Stimulated activated CD8-positive, alpha-beta memory T cell treated with anti-CD3 and anti-CD28 coated beads, Interleukin-7, amount 100 ng/mL, for 4 hours (primary cell): ENCODE measurements at places on chromosomes 1 and 21.

DNA sequence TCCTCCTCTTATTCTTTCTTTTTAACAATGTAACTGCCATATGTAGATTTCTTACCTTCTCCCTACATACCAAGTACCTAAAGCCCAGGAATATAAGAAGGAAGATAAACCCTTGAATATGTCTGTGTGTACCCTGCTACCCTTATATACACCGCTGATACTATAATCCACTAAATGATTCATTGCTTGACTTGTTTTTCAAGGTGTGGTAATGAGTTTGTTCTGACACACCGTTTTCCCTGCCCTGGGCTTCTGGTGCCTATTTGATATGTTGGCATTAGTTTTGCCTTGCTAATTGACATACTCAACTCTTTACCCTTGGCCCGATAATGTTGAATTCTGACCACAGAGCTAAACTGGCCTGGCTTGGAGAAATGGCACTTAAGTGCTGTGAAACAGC, 64.3 kb downstream of the IL23R start:
- no peak for DNase-seq

DNA sequence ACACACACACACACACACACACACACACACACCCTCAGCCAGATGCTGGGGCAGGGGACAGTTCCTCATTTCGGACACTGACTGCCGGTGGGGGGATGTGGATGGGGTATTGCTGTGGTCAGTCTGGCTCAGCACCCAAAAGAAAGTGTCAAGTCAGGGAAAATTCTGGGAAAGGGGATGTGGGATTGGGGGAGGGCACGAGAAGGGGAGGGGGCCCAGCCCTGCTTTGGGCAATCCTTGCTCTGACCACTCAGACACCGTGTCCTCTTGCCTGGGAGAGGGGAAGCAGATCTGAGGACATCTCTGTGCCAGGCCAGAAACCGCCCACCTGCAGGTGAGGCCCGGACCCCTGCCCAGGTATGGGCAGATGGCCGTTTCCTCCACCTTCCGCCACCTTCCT, at the start of gene C1QC:
C1QC (plus strand) TSS at position 253 of the 400 bp plus-strand sequence. CDS start 391 bp downstream, outside the sequence.
- no peak for DNase-seq

- DNase-seq: no peak
These were observed 68.4 kb upstream of the TENT5C start for GRCh38 chr1:117537291-117537920.

DNA sequence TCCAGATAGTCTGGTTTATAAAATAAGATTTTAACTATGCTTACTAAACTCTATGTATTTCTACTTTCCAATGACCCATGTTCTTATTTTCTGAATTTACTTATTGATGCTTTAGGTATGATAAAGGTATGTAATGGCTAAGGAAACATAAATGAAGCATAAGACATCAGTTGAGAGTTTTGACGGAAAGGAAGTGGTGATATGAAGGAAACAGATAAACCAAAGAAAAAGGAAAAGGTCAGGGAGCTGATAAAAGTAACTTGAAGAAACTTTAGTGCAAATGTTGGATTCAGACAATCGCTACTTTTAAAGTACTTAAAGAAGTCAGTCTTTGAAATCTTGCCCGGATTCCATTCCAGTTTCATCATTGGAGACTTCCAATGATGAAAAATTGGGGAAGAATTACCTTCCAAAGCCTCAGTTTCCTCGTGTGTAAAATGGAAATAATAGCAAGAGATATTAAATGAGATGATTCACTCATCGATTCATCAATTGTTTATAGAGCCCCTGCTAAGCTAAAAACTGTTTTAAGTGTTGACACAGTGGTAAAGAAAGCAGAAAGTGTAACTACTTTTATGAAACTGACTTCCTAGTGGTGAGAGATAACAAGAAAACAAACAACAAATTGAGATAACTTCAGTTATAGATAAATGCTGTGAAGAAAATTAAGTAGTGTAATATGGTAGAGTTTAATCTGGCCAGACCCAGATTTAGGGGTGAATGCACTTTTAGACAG, 10.6 kb downstream of the PTPRC start:
- DNase-seq: no peak

- no peak for DNase-seq
These were observed 28.3 kb downstream of the SCP2 start for GRCh38 chr1:52955129-52955970.

DNA sequence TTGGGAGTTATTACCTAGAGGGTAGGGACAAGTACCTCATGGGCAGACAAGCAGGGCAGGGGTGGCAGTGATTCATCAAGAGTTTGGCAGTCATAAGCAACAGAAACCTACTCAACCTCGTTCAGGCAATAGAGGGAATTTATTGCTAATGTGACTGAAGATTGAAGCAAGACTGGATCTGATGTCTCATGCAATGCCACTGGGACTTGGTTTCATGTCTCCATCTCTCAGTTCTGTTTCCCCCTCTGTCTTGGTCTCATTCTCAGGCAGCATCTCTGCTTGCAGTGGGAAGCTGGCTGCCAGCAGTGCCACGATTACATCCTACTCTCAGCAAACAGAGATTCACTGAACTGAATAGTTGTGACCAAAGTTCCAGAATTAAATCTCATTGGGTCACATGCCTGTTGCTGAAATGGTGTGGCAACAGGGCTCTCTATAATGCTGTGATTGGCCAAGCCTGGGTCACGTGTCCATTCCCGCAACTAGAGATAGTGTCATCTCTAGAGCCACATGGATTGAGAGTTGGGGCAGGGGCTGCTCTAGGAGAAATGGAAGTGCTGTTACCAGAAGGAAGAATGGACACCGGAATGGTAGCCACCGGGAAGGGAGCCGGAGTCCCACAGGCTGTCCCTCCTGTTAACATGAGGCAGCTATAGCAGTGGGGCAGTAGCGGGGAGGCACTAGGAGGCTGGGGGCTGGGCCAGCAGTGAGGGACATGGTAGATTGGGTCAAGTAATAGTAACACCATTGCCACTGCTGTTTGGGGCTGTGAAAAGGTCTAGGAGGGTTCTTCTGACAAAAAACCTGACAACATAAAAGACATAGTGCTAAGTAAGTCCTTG, 3.9 kb upstream of the CDC42 start:
- no peak for DNase-seq

DNA sequence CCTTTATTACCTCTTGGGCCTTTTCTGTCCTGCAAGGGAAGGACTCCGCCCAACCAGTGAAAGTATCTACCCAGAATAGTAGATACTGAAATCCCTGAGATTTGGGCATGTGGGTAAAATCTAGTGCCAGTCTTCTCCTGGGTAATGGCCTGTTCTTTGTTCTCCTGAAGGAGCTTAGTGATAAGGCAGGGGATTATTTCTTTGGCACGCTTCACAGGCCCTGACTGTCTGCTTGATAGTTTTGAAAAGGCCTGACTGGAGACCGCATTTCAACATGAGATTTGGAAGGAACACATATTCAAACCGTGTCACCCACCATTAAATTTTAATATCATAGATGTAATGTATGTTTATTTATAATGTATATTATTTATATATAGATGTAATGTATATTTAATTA, 48.9 kb downstream of the RASAL2 start:
- no peak for DNase-seq

DNA sequence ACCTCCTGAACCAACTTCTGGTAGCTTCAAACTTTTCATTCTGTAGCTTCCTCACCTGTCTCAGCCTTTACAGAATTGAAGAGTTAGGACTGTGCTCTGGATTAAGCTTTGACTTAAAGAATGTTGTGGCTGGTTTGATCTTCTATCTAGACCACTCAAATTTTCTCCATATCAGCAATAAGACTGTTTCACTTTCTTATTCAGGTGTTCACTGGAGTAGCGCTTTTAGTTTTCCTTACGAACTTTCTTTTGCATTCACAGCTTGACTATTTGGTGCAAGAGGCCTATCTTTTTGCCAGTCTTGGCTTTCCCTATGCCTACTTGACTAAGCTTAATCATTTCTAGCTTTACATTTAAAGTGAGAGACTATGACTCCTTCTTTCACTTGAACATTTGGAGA, 31.5 kb downstream of the FGGY start:
- DNase-seq: no peak

- no peak for DNase-seq
These were observed 217.5 kb upstream of the PLXNA2 start for GRCh38 chr1:208461680-208462079.

GRCh38 chr1:209805341-209805781, 581 bp downstream of the IRF6 start:
- DNase-seq: no peak

GRCh38 chr1:243946946-243947345, 96.9 kb upstream of the AKT3 start:
- DNase-seq: no peak

- peak; percentile 5 for DNase-seq
These were observed 73.6 kb upstream of the LRRC8B start for GRCh38 chr1:89451011-89451410.

GRCh38 chr1:205672395-205672889, 7.9 kb downstream of the SLC45A3 start:
- no peak for DNase-seq

GRCh38 chr1:82632155-82632554, 831.4 kb downstream of the ADGRL2 start:
- no peak for DNase-seq
